ENCODE measurements at places on chromosomes 2 and 18.
A peak's percentile ranks its signal among the peaks of the same experiment; 100 is the strongest.

- no peaks in the 10 kb centered on the region for H3K36me3 ChIP-seq
- peak overlapping the region; percentile 88 for H3K27ac ChIP-seq
- DNase-seq = no peak
- H3K4me3 ChIP-seq = no peak overlapping the region
- no peaks in the 10 kb centered on the region for H3K27me3 ChIP-seq
Observed at GRCh38 chr2:215658635-215659305, 222.9 kb upstream of the FN1 start.

DNA sequence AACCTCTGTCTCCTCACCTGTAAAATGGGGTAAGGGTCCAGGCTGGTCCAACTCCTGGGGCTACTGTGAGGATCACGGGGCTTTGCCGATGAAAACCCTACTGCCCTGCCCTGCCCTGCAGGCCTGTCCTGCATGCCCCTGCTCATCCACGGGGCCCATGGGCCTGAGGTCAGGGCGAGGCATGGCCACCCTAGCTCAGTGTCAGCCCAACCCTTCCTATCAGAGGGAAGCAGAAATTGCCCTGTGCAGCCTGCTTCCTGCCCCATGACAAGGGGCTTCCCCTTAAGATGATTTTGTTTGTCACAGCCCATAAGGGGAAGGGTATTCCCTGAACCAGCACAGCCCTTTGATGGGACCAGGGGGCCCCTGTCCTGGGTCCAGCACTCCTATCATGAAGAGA lies 353.6 kb upstream of the ID2 start:
- no peak for DNase-seq
- no peaks in the 10 kb centered on the region for H3K36me3 ChIP-seq
- no peaks in the 10 kb centered on the region for H3K27me3 ChIP-seq
- no peak overlapping the region for H3K4me3 ChIP-seq

DNA sequence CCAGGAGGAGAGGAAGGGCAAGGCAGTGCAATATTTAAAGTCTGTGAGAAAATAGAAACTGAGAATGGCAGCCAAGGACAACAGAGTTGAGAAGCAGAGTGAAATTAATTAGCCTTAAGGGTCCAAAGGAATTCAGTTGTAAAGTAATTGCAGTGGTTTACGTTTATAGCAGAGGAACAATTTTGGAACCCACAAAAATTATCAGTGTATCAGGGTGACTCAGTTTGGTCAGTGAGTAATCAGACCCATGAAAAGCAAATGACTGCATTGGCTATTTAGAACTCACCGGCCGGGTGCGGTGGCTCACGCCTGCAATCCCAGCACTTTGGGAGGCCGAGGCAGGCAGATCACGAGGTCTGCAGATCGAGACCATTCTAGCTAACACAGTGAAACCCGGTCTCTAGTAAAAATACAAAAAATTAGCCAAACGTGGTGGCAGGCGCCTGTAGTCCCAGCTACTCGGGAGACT lies 245.8 kb upstream of the SLC39A10 start:
- H3K4me3 ChIP-seq = no peak overlapping the region
- no peaks in the 10 kb centered on the region for H3K36me3 ChIP-seq
- DNase-seq = no peak
- H3K4me1 ChIP-seq = no peaks in the 10 kb centered on the region
- no peaks in the 10 kb centered on the region for H3K27me3 ChIP-seq
- H3K27ac ChIP-seq = no peak overlapping the region

DNA sequence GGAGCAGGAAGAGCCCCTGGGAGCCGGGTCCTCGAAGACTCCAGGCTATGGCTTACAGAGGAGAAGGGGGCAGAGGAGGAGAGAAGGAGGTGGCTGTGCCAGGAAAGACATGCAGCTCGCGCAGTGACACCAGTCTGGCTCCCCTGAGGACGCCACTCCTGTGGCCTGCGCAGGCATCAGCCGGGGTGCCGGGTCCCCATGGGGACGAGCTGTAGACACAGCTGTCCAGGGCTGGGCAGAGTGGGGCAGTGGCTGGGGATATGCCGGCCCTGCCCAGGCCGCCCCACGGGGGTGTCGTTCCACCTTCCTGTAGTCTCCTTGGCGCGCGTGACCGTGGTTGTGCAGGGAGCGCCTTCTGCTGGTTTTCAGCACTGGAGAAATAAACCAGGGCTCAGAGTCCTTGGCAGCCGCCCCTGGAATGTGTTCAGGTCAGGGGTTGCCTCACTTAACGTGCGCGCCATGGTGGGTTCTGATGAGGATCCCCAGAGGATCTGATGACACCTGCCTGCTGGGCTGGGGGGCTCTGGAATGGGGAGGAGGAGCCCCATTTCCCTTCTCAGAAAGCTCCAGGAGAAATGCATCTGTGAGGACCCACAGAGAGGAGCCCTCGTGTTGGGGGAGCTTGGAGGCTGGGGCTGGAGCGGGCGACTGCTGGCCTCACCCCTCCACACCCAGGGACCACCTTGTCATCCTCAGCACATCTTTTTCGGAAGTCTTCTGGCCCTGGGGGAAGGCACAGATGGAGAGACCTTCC lies 26.7 kb downstream of the RAMP1 start:
- H3K4me1 ChIP-seq = no peaks in the 10 kb centered on the region
- DNase-seq = peak; percentile 63
- no peaks in the 10 kb centered on the region for H3K36me3 ChIP-seq
- H3K4me3 ChIP-seq = no peak overlapping the region
- peak overlapping the region; percentile 99 for H3K27ac ChIP-seq
- H3K27me3 ChIP-seq = no peaks in the 10 kb centered on the region

- DNase-seq = no peak
- H3K36me3 ChIP-seq = no peaks in the 10 kb centered on the region
- no peaks in the 10 kb centered on the region for H3K27me3 ChIP-seq
- no peak overlapping the region for H3K27ac ChIP-seq
Observed at GRCh38 chr18:45403341-45404049, 211.8 kb upstream of the SLC14A2 start.

- H3K27ac ChIP-seq = peak overlapping the region; percentile 46
- DNase-seq = peak; percentile 79
- H3K4me1 ChIP-seq = peaks cover 39% of the 10 kb centered on the region
- no peaks in the 10 kb centered on the region for H3K36me3 ChIP-seq
Observed at GRCh38 chr2:45743531-45744396, 92.3 kb downstream of the PRKCE start.

DNA sequence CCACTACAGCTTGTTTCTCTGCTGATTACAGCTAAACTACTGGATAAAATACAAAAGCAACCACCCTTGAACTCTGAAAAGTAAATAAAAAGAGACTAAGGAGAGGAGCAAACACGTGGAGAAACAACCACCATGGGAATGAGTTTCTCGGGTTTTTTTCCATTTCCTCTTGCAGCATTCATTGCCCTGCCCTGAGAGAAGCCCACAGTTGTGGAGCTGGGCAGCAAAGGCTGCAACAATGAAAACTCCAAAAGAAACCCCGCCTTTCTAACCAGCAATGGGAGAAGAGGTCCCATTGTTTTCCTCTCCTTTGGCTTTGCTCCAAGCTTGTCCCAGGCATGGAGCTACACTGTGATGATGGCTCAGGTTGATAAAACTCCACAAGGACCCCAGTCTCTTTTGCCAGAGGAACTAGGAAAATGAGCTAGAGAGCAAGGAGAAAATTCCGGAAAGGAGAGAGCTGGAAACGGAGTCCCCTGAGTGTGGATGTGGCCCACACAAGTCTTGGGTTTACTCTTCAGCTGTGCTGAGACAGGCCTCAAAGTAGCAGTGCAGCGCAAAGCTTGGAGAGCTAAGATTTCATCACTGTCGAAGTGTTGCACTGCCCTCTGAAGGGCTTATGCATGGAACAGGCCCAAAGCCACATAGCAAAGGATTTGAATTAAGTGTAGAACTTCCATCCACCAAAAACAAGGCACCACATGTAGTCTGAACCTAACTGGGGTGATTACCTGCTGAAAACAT lies 20.9 kb downstream of the NAPG start:
- no peak overlapping the region for H3K4me3 ChIP-seq
- no peak for DNase-seq
- no peaks in the 10 kb centered on the region for H3K27me3 ChIP-seq
- H3K36me3 ChIP-seq = peaks cover 80% of the 10 kb centered on the region
- H3K27ac ChIP-seq = no peak overlapping the region

- H3K27me3 ChIP-seq = no peaks in the 10 kb centered on the region
- H3K4me3 ChIP-seq = no peak overlapping the region
- no peaks in the 10 kb centered on the region for H3K4me1 ChIP-seq
- H3K36me3 ChIP-seq = peaks cover 45% of the 10 kb centered on the region
- H3K27ac ChIP-seq = no peak overlapping the region
- DNase-seq = no peak
Observed at GRCh38 chr18:46820863-46821262, 64.0 kb upstream of the ST8SIA5 start.

DNA sequence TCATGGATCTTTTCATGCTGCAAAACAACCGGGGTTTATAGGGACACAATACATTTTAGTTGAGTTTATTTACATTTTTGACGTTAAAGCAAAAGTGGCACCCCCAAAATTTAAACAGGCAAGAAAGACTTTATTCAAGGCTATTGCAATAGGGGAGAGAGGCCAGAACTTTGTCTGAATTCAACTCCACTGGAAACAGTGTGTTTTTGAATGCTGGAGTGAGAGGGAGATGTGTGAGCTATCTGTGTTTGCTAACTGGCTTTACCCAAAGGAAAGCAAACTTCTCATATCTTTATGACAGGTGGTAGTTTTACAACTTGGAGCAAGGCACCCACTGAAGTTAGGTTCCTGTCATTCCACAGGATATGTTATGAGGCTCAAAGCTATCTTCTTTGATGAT lies 207.4 kb downstream of the AGPS start:
- DNase-seq = no peak
- no peaks in the 10 kb centered on the region for H3K36me3 ChIP-seq
- no peak overlapping the region for H3K4me3 ChIP-seq
- H3K27me3 ChIP-seq = no peaks in the 10 kb centered on the region
- peaks cover 21% of the 10 kb centered on the region for H3K4me1 ChIP-seq

DNA sequence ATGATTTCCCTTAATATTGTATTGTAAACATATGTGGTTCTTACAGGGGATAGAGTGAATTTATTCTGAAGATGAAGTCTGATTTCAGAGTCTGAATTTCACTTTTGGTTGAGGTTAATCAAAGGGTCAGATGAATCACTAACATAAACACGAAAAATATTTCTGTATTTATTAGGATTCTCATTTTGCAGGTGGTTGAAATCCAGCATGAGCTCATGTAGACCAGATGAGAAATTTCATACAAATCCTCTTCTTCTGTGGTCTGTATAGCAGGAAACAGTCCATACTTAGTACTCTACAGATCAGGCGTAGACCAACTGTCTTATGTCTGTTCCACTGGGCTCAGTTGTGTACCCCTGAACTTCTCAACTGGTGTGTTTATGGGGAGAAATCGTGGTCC lies 157.8 kb downstream of the BABAM2 start:
- DNase-seq = no peak
- no peak overlapping the region for H3K4me3 ChIP-seq
- no peak overlapping the region for H3K27ac ChIP-seq
- no peaks in the 10 kb centered on the region for H3K27me3 ChIP-seq
- peaks cover 5% of the 10 kb centered on the region for H3K36me3 ChIP-seq
- H3K4me1 ChIP-seq = no peaks in the 10 kb centered on the region

DNA sequence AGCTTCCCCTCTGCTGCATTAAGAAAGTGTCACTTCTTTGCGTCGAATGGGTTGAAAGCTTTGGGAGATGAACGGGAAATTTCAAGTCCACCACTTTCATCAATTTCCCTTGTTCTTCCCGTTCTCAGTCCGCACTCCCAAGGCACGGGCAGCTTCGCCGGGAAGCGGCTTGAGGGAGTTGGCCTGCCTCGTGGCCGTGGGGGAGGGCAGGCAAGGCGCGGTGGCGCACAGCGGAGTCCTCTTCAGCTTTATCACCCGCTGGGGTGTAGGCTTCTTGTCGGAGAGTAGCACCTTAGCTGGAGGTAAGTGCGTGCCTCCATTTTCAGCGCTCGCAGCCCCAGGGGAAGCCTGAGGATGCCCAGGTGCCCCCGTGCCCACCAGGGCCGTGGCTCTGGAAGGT lies 19.9 kb downstream of the KCTD18 start:
- H3K36me3 ChIP-seq = peaks cover 31% of the 10 kb centered on the region
- H3K27me3 ChIP-seq = no peaks in the 10 kb centered on the region
- H3K27ac ChIP-seq = no peak overlapping the region
- H3K4me3 ChIP-seq = no peak overlapping the region

DNA sequence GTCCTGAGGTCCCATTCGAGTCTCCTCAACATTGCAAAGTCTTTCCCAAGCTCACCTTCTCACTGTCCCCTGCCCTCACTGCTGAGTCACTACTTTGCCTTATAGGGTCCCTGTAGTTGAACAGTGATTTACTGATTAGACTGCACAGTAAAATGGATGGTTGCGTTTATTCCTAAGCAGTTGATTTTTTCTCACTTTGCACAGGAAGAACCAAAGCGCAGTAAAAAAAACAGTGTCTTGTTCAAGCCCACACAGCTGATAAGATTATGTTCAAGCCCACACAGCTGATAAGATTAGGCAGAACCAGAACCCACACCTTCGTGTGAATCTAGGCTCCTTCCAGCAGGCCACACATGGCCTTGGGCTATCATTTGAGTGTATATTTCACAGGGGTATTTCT lies 215.3 kb upstream of the COPS8 start:
- no peaks in the 10 kb centered on the region for H3K36me3 ChIP-seq
- no peak overlapping the region for H3K27ac ChIP-seq
- H3K27me3 ChIP-seq = no peaks in the 10 kb centered on the region

DNA sequence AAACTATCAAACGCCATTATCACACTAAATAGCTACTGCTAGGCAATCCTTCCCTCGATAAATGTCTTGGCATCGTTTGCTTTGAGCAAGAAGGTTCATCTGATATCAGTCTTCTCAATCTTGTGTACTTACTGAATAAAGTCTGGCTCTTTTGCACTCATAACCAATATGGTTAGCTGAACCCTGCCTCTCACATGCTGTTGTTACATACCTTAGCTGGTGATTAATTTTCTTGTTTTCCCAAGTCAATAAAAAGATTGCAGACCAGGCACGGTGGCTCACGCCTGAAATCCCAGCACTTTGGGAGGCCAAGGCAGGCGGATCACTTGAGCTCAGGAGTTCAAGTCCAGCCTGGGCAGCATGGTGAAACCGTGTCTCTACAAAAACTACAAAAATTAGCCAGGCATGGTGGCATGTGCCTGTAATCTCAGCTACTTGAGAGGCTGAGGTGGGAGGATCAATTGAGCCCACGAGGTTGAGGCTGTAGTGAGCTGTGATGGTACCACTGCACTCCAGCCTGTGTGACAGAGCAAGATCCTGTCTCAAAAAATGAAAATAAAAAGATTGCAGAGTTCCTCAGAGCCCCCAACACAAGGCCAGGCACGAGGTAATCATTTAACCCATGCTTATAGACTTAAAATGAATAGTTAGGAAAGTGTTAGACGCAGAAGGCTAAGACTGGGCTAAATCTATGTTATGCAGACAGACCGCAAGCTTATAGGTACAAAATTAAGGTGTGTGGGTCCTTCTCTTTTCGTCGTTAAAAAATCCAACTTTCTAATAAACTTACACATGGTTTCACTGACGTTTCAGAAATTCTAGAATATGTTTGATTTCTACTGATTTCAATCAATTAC lies 177.5 kb downstream of the ALPK2 start:
- no peaks in the 10 kb centered on the region for H3K27me3 ChIP-seq
- no peak overlapping the region for H3K27ac ChIP-seq
- peaks cover 5% of the 10 kb centered on the region for H3K4me1 ChIP-seq

Data from SK-N-SH (cell line).